ENCODE measurements at places on chromosomes 11 and 22.

GRCh38 chr11:120959189-120959588 is 64.7 kb upstream of the TBCEL start:
- no peak for DNase-seq

GRCh38 chr11:121650351-121651256 is 197.8 kb upstream of the SORL1-AS1 start:
- no peak for DNase-seq

DNA sequence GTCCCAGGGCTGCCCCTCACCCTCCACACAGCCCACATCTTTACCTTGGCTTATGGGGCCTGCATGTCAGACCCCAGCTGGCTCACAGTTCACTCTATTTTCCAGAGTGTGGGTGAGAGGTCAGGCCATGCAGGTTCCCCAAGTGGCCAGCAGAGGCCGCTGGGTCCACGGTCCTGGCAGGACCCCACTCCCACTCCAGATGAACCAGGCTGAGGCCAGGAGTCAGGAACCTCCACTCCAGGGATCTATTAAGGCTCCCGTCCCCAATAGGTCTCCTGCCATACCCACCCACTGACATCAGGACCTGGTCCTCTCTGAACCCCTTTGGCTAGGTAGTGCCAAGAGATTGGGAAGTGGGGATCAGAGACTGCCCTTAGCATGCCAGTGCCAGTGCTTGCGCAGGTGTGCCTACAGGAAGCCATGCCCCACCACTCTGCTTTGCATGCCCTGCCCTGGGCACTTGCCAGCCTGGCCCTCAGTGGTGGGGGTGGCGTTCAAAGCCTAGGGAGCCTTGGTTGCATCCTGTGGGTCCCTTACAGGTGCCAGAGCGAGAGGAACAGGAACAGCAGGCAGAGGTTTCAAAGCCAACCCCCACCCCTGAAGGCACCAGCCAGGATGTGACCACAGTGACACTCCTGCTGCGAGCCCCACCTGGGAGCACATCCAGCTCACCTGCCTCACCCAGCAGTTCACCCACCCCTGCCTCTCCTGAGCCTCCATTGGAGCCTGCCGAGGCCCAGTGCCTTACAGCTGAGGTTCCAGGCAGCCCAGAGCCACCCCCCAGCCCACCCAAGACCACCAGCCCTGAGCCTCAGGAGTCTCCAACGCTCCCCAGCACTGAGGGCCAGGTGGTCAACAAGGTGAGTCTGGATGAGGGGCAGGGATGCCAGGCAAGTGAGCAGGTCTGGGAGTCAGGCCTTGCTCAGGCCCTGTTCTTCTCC is 8.3 kb downstream of the SMTN start:
- no peak for DNase-seq

DNA sequence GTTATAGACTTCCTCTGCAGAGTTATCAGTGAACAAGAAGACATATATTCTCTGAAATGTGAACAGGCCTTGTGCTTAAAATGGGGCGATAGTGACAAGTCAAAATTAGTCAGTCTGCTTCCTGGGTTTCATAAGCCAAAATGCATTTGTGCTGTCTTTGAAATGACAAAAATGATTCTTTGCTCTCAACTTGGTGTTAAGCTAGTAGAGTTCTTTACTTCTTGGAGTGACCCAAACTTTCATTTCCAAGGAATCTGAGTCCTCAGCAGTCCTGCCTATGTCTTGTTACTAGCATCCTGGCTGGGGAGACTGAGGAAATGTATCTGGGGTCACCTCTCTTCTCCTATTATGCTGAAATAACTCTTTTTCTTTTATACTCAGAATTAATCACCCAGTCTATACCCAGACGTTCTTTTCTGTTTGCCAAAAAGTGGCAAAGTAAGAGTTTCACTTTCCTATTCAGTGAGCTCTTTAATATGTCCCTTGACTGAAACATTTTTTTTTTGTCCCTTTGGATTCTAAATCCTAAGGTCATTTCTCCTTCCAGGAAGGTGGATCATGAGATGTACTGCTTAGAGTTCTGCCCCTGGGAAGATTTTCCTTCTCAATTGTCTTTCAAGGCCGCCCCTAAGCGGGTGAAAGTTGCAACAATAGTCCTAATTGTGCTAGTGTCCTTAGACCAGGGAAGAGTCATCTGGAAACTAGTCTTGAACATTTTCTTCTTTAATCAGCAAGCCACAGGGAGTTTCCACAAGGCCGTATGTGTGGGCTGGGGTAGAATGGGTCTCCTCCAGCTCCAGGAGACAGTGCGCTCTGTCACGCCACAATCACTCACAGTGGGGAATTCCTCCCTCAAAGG is 53.0 kb upstream of the RDX start:
- peak; percentile 50 for DNase-seq

GRCh38 chr11:108536783-108537182 is 38.6 kb upstream of the POGLUT3 start:
- no peak for DNase-seq

DNA sequence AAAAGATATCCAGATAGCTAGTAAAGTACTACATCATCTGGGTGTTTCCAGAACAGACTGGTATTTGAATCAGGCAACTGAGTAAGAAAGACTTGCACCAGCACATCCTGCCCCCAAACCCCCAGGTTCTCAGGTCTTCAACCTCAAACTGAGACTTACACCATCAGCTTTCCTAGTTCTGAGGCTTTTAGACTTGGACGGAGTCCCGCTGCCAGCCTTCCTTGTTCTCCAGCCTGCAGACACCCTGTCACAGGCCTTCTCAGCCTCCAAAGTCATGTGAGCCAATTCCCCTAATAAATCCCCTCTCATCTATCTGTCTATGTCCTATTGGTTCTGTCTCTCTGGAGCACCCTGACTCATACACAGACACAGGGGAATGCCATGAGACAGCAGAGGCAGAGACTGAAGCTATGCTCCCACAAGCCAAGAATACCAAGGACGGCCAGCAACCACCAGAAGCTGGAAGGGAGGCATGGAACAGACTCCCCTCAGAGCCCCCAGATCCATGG is 10.9 kb downstream of the SMCO4 start:
- DNase-seq: no peak

- DNase-seq: no peak
Observed at GRCh38 chr11:93972790-93973189, 48.4 kb upstream of the HEPHL1 start.

DNA sequence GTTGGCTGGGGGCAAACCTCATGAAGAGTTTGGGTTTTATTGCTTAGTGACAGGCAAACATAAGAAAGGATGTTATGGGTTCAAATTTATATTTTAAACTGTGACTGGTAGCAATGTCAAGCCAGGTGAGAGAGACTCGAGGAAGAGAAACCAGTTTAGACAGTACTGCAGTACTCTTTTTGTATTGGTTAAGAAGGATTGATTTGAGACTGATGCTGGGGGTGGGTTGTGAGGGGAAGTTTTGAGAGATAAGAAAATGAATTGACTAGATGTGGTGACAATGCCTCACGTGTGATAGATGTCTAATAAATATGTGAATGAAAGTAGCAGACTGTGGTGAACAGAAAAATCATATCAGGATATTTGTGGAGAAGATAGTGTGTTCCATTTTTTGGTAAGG is 142.4 kb downstream of the DDX10 start:
- DNase-seq: no peak

DNA sequence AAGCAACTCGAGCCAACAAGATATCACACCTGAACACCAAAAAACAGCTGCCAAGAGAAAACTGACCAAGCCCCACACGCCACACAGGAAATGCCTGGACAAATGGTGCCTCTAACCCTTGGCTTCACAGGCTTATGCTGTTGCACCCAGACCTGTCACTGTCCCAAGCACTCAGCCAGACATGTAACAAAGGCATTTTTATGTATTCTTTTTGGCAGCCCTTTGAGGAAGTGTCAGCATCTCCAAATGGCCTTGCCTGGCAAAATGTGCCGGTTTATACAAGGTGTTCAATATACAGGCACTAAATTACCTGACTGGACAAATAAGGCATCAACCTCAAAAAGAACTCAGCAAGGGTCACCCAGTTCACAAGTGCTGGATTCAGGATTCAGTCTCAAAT is 6.1 kb downstream of the HDHD5 start:
- DNase-seq: no peak

- no peak for DNase-seq
Observed at GRCh38 chr11:93784935-93785360, 866 bp downstream of the MED17 start.
